Muscle of arm (tissue), 14 donors: ENCODE measurements at places on chromosomes 12 and 14. TPM values are rescaled to one million over a fixed set of nuclear protein-coding genes. Genes with fewer than 3 reads are reported as not detected.
A peak's percentile ranks its signal among the peaks of the same experiment; 100 is the strongest.

C12orf50 gene
- polyA plus RNA-seq: 0.19 TPM

OVCH1 gene
- polyA plus RNA-seq: 0.71 TPM

TDRD9 gene
- polyA plus RNA-seq: not detected

CARMIL3 gene
- polyA plus RNA-seq: 0.22 TPM

DNA sequence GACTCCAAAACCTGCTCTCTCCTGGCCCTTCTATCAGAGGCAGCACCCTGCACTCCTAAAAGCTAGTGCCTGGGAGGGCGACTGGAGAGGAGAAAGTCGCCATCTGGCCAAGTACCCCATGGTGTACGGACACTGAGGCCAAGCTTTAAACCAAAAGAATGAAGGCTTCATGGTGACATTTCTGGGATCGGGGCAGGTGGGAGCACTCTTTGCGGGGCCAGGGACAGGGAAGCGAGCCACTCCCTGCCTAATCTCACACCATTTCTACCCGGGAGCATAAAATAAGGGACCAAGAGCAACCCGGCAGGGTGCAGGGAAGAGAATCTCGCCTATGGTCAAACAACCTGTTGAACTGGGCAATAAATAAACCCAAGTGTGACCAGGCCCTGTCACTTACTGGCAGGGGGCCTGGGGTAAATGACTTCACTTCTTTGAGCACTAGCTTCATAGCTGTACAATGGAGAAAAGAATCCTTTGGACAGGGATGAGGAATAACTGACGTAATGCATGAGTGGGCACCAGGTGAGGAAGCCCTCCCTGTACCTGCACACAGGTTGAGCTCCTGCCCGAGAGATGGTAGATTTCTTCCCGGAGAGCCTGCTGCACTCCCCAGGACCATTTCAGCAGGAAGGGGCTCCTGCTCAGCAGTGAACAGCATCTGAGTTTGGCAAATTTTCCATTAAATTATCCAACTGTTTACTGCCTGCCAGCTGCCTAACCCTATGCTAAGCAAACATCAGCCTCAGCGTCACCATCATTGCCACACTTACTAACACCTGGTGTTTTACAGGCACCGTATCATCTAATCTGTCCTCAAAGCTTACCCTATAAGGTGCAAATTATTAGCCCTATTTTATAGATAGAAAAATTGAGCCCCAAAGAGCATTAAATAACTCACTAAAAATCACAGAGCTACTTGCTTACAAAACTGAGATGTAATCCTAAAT is 2.0 kb downstream of the SERPINA1 start:
- DNase-seq: no peak

GRCh38 chr14:89924268-89924667 is 30.3 kb downstream of the EFCAB11 start:
- no peak for DNase-seq

DNA sequence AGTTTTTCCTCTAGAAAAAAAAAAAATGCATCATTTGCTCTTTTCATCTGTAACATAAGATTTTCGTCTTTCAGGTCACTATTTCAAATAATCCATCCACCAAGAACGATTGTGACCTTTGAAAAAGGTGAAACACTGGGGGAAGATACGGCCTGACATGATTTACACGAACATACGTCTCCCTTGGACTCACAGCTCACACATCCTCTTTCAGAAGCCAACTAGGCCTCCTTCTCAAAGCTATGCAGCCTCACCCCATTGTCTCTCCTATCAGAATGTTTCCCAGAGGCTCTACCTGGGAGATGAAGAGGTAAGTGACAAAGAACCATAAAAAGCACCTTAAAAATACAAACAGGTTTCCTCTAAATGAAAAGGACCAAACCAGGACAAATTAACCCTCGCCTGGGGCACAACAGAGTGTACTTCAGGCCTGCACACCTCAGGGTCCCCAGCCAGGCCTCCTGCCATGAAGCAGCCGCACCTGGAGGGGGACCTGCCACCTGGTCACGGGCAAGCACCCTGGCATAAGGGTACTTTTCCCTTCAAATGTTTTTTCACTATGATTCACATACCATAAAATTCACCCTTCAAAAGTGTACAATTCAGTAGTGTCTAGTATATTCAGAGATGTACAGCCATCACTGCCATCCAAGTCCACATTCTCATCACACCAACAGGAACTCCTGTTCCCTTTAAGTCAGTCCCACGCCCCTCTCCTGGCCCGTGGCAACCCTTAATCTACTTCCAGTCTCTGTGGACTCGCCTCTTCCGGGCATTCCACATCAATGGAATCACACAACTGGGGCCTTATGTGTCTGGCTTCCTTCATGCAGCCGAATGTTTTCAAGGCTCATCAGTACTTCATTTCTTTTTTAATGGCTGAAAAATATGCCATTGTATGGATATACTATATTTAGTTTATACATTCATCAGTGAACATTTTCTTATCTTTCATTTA is 5.4 kb downstream of the SLC15A4 start:
- DNase-seq: no peak

HOXC4 gene
- polyA plus RNA-seq: 10.2 TPM

DNA sequence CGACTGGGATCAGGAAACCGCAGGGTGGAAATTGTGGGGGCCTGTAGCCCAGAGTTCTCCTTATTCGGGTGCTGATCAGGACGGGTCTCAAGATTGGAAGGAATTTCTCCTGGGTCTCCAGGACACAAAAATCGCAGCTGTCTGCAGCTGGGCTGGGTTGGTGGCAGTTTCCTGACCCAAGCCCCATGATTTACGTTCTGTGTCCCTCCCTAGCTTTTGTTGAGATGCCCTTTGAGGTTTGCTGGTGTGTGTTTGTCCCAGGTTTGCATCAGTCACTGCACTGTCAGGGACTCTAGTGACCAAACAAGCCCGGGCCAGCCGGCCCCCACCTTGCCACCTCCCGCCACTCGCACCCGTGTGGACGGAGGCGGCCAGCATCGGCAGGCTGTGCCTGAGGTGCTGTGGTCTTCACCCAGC is 89.5 kb downstream of the FBXL14 start:
- DNase-seq: no peak

KRT71 gene
- polyA plus RNA-seq: not detected

FAR2 gene
- 12.2 TPM for polyA plus RNA-seq

DNA sequence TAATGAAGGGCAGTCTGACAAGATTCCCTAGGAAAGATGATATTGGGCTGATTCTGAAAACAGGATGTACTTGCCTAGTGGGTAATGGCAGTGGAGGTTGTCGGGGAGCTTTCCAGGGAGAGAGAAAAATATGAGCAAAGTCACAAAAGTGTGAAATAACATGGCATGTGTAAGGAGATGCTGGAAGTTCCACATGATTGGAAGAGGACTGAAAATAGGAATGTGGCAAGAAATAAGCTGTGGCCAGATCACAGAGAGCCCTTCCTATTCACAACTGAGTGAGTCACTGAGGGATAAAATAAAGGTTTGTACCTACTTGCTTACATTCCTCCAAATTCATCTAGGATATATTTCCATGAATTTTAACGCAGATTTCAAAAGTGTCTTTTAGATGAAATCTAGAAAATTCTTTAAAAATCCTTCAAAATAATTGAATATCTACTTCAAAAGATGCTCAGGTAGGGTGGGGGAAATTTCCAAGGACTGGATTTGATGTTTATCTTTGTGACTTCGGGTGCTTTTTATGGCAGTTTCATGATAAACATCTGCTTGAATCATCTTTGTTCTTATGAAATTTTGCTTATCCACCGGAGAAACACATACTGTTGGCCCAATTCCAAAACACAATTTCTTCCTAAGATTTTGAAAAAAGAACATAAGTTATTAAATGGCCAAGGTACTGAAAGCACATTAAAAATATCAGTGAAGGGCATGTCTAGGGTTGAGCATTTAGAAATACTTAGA is 36.3 kb upstream of the SLC2A13 start:
- DNase-seq: no peak

SERPINA12 gene
- not detected for polyA plus RNA-seq

- DNase-seq: no peak
Observed at GRCh38 chr14:29800961-29801360, 126.7 kb downstream of the PRKD1 start.

NOS1 gene
- polyA plus RNA-seq: 1.1 TPM

AJUBA gene
- 38.3 TPM for polyA plus RNA-seq

ZFYVE21 gene
- 40.4 TPM for polyA plus RNA-seq

- DNase-seq: no peak
Observed at GRCh38 chr14:51879170-51879569, 18.8 kb downstream of the GNG2 start.

GRCh38 chr14:29222006-29222405 is 455.4 kb downstream of the FOXG1 start:
- no peak for DNase-seq

DNA sequence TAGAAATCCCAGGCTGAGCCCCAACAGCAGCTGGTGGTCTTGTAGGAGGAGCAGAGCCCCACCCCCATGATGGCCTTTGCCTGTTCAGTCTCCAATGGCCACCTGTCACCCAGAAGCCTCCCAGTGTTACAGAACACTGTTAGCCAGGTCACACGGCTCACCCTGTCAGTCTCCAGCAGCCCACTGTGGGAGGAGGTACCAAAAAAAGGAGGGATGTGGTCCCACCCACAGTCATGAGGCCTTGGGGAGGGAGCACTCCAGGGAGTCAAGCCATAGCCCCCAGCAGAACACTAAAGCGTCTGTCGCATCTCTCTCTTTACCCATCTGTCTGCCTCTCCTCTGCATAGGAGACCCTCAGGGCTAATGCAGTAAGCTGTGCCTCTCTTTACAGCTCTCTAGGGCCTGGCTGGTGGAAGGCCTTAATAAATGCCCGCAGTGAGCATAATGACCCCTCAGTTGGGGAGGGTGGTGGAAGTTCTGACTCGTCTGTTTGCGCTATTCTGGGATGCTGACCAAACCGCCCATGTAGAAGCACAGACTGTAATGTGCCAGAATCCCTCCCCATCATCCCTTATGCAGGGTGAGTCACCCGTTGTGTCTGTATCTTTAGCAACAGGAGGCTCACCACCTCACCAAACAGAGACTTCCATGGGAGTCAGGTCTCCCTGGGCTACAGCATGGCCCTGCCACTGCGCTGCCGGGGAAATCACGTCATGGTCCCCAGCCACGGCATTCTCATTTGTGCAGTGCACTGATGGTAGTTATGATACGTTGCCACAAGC is 14.6 kb downstream of the C14orf132 start:
- peak; percentile 53 for DNase-seq

PRB2 gene
- polyA plus RNA-seq: not detected

GRCh38 chr14:22420598-22421186 is 168.3 kb downstream of the DAD1 start:
- DNase-seq: no peak

DNA sequence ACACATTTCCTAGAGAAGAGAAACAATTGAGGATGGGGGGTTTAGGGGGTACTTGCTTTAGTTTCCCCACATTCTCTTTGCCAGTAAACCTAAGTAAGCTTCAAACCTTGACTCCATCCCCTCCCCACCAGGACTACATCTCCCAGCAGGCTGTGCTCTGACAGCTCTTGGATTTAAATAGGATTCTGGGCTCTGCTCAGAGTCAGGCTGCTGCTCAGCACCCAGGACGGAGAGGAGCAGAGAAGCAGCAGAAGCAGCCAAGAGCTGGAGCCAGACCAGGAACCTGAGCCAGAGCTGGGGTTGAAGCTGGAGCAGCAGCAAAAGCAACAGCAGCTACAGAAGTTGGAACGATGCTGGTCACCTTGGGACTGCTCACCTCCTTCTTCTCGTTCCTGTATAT is 20.6 kb downstream of the RDH12 start:
- DNase-seq: peak; percentile 82

DNA sequence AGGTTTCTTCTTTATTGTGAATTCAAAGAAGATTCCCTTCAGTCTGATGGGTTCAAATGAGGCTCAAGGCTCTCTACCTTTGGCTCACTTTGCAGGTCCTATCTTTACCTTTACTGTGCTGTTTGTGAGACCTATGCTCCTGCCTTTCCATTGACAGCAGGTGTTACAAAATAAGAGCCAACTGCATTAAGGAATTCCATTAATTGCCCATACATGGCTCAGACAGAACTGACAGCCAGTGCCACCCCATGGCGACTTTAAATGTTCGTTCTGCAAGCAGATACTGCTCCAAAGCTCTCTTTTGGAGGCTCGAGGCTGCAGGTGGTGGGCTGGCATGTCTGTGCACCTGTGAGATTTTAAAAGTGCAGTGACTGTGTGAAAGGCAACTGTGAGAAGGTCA is 44.7 kb downstream of the RBM19 start:
- DNase-seq: no peak

- DNase-seq: no peak
Observed at GRCh38 chr14:61491224-61491623, 169.8 kb downstream of the PRKCH start.

GRCh38 chr12:6423267-6424007 is 21.3 kb upstream of the CD27 start:
- peak; percentile 89 for DNase-seq

- DNase-seq: no peak
Observed at GRCh38 chr14:34926552-34926951, 51.4 kb upstream of the BAZ1A start.

TSPAN11 gene
- 22.4 TPM for polyA plus RNA-seq
